AG09309 (cell line): ENCODE measurements at places on chromosomes 12 and 14.

- no peak for DNase-seq
Observed at GRCh38 chr14:73755434-73756014, 41.3 kb upstream of the PNMA1 start.

DNA sequence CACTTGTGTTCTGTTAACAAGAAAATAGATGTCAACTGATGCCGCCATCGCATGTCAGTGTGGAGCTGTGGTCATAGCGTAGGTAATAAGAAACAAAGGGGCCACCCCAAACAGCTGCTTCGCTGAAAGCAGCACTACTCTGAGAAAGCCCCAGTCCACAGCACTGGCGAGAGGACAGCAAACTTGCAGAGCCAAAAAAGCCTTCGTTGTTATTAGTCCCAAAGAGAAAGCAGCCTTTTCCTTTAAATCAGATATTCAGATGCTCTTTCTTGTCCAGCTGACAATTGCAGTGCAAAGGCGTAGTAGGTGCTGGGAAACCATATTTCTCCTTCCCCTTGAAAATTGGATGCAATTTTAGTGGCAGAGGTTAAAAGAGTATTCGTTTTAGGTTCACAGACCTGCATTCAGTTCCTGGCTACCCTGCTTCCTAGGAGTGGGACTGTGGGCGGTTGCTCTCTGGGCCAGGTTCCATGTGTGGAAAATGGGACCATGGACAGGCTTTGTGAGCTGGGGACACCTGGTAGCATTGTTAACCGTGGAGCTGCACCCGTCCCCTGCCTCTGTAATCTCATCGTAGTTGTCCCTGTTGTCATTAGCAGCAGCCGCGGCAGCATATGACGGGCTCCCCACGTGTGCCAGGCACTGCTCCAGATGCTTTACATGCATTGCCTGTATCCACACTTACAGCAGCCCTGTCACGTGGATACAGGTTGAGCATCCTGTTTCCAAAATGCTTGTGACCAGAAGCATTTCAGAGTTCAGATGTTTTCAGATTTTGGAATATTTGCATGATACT, 54.2 kb downstream of the ELK3 start:
- no peak for DNase-seq

DNA sequence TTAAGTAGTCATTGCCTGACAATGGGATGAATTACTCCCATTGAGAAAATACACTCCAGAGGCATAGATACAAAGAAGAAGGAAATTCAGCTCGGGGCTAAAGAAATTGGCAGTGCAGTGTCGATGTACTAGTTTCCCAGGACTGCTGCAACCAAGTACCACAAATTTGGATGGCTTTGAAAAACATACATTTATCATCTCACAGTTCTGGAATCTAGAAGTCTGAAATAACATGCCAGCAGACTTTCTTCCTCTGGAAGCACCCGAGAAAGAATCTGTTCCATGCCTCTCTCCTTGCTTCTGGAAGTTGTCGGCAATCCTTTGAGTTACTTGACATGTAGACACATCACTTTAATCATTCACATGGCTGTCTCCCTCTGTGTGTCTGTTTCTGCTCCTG, 101.9 kb downstream of the TMTC3 start:
- no peak for DNase-seq

GRCh38 chr12:4037747-4038312, 164.6 kb upstream of the PARP11 start:
- no peak for DNase-seq

- DNase-seq = peak; percentile 89
Observed at GRCh38 chr14:60573943-60574495, 65.1 kb downstream of the SIX6 start.

- no peak for DNase-seq
Observed at GRCh38 chr12:116125956-116126566, 151.4 kb downstream of the MED13L start.

DNA sequence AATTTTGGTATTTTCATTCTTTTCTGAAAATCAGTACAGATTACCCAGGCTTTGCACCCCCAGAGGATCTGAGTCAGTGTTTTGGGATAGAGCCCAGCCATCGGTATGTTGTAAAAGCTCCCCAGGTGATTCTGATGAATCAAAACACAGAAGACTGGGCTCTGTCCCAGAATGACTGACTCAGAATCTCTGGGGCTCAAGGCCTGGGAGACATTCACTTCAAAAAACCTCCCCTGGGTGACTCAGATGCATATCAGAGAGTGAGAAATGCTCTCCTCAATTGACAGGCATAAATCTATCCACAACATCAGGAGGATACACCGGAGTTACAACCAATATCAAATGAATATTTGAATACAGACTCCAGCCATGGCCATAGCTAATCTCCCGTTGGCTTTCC, 32.6 kb downstream of the SLC35F4 start:
- peak; percentile 87 for DNase-seq

DNA sequence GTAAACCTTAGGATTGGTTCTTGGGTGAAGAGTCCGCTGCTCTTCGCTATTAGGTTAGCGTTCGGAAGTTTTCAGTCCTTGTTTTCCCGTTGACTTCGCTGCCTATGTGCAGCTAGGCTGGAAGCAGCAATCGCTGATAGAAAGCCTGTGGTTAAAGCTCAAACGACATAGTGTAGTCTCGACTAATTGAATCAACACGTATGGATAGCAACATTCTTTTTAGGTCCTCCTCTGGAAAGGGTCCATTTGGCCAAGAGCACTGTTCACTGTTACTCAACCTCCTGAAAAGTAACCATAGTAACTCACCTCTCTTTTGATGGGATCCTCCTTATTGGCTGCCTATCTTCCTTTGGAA, 355.5 kb downstream of the SNAPC1 start:
- no peak for DNase-seq

- DNase-seq = no peak
Observed at GRCh38 chr12:11758510-11759493, 109.3 kb downstream of the ETV6 start.

DNA sequence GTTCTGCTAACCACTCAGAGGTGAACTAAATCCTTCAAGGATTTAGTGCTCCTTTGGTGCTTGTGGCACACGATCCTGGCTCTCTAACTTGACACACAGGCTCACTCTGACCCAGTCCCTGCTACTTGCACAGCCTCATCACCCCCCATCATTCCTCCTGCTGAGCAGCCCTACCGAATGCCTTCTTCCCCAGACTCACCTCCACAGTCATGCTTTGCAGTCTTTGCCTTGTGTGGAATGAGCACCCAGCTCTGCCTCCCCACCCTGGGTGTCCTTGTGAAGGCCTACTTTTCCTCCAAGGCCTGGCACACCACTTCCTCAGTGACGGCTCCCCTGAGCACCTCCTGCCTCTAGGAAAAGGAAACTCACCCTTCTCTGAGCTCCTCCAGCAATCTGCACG, 7.9 kb upstream of the TINF2 start:
- DNase-seq = no peak

DNA sequence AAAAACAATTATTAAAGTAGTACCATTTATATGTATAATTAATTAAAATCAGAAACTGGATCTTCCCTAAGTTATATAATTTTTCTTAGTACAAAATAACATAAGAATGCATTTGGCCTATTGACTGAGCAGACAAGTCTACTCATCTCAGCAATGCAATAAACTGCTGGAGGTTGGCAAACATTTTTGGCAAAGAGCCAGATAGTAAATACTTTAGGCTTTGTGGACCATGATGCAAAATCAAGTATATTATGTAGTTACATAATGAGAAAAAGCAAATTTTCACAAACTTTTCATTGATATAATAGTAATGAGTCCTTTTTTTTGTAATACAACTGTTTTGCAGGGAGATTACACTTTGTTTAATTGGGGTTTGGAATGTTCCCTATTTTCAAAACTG, 30.9 kb downstream of the ERGIC2 start:
- DNase-seq = peak; percentile 67

GRCh38 chr12:31773867-31774266, 45.0 kb upstream of the AMN1 start:
- DNase-seq = no peak

DNA sequence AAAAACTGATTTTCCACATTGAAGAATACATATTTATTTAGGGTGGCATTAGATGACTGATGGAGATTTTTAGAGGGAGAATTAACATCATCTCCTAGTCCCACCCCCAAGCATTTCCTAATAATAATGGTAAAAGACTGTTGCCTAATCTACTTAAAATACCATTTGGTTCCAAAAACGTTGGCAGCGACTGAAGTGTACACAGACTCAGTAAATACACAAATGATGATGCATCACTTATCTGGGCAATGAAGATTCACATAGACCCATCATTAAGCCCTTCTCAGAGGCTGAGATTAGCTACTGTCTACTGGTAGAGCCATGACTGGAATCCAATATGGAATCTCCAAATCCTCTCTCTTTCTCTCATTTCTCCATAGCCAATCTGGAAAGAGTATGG, 18.2 kb downstream of the RTN1 start:
- no peak for DNase-seq

DNA sequence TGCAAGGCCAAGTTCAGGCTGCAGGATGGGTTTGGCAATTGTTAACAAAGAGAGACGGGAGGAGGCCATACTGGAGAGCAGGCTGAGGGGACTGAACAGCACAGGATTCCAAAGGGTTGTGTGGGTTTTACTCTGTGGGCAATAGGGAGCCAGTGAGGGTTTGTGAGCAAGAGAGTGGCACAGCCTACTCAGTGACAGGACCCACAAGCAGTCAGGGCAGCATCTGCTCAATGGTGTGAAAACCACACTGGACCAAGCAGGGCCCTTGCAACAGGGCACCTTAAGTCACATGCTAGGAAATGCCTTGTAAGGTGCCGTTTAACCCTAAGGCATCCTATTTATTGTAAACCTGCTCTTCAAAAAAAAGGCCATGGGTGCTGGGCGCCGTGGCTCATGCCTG, 22.0 kb downstream of the SYNE3 start:
- no peak for DNase-seq

DNA sequence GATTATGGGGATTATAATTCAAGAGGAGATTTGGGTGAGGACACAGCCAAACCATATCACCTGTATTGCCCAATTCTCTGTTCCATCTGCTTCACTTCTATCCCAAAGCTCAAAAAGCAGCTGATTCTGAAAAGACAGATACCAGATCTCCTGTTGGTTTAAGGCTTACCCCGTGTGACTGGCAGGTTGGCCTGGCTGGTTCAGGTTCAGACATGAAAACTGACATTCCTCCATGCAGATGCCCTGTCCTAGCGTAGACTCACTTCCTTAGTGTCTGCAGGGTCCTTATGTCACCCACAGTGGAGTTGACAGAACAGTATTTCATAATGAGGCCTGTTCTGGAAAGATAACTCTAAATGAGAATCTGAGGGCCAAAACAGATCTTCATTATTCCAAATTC, 61.1 kb upstream of the FLRT2 start:
- DNase-seq = no peak

- DNase-seq = no peak
Observed at GRCh38 chr12:23631786-23632377, 317.6 kb downstream of the SOX5 start.

- no peak for DNase-seq
Observed at GRCh38 chr12:1881936-1882335, 36.5 kb downstream of the CACNA2D4 start.

GRCh38 chr12:122293081-122293480, 26.8 kb upstream of the VPS33A start:
- no peak for DNase-seq

GRCh38 chr14:54805070-54805444, 97.6 kb downstream of the GCH1 start:
- DNase-seq = no peak

DNA sequence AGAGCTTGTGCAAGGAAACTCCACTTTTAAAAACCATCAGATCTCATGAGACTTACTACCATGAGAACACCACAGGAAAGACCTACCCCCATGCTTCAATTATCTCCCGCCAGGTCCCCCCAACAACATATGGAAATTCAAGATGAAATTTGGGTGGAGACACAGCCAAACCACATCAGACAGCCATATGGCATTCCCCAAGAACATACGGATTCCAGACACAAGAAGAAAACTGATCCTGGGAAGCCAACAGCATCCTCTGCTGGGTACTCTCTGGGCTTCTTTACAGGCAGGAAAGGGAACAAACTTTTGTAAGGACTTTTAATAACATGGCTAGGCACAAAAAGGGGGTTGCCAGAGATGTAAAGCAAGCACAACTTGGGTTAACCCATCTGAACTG, 127.2 kb downstream of the TMEM132C start:
- DNase-seq = no peak

GRCh38 chr12:49627752-49628360, 4.5 kb downstream of the PRPF40B start:
- DNase-seq = no peak

DNA sequence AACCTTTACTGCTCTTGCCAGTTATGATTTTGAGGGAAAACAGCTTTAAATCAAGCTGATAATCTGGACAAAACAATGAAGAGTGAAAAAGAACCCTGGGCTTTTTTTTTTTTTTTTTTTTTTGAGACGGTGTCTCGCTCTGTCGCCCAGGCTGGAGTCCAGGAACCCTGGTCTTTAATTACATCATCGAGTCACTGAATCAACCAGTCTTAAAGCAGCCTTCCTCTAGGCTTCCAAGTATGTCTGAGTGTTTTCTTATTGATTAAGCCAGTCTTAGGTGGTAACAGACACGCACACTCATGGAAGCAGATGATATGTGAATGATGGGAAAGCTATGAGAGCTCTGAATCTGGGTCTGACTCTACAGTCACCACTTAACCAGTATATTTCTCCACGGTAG, 5.9 kb upstream of the VCPKMT start:
- no peak for DNase-seq

- no peak for DNase-seq
Observed at GRCh38 chr12:108099778-108100489, 29.2 kb upstream of the WSCD2 start.

DNA sequence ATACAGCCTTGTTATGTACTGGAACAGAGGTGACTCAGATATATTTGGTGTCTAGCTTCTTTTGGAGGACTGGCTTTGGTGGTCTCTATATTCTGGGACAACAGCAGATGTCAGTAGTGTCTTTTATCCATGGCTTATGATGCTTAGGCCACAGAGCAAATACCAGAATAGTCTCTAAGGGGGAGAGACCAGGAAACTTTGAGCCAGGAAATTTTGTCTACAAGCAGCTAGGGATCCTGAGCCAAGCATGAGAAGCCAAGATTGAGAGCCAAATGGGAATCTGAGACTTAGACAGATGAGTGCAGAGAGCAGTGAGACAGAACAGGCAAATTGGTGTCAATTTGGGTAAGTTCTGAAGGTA, 28.4 kb upstream of the PTPRR start:
- no peak for DNase-seq

GRCh38 chr12:83958997-83959396, 953.6 kb downstream of the SLC6A15 start:
- no peak for DNase-seq

DNA sequence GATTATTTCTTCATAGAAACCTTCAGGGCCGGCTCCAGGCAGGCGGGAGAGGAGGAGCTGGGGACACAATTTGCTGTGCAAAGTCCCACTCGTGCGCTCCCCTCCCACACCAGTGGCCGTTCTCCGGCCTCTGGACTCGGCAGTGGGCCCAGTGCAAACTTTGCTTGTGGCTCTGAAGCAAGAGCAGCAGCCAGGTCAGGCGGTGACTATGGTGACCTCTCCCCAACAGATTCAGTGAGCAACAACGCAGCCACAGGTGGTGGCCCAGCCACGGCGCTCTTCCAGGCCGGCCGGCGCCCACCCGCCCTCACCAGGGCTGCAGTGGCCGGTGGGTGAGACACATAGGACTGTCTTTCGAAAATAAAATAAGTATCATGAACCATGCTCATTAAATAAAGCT, 29.5 kb downstream of the VPS37B start:
- DNase-seq = no peak

- no peak for DNase-seq
Observed at GRCh38 chr14:104869669-104870367, 4.8 kb downstream of the CEP170B start.

- no peak for DNase-seq
Observed at GRCh38 chr12:52006726-52007157, at the start of gene TAMALIN. Gene TAMALIN, plus strand, starts transcription at chr12:52006946. Its CDS starts 74 bp downstream, at chr12:52007020.

- DNase-seq = no peak
Observed at GRCh38 chr14:28321475-28322244, 444.9 kb upstream of the FOXG1 start.
